B cell (primary cell): ENCODE measurements at places on chromosomes 7 and 10. TPM values are rescaled to one million over a fixed set of nuclear protein-coding genes. Genes with fewer than 3 reads are reported as not detected.

DNA sequence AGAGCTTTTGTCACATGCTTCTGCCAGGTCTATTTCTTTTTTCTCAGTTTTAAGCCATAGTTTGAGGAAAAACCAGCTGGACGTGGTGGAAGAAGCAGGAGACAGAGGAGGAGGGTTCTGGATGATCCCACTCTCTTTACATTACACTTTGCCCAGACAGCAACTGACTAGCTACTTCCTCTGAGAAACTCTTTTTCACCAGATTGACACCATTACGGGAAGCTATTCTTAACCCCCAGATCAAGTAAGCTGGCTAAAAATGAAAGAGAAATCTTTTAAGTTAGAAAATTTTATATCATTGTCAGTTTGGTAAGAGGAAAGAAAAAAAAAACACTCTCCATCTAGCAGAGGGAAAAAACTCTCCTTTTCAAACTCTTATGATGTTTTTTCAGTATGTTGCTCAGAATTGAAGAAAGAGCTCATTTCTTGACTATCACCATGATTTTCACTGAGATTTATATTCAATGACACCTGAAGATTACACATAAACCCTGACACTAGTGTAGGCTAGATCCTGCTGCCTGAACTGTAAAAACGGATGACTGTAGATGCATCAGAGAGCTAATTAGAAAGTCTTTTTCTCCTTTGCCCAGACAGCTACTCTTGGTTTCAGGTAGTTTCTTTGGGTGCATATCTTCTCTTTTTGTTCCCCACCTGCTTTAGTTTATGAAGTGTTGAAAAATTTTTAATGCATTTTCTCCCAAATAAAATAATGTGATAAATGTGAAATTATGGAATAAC lies 203.1 kb downstream of the TFEC start:
- no peak for DNase-seq

DNA sequence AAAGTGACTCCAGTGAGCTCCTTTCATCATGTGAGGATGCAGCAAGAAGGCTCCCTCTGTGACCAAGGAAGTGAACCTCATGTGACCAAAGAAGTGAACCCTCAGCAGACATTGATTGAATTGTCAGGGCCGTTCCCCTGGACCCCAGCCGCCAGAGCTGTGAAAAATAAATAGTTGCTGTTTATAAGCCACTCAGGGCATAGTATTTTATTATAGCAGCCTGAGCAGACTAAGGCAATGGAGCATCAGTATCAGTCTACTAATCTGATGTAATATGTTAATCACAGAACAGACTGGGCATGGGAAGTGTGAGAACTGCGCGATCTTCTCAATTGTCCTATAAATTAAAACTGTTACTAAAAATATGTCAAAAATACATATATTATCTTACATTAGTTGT lies 384.5 kb upstream of the PRKCQ start:
- no peak for DNase-seq

DNA sequence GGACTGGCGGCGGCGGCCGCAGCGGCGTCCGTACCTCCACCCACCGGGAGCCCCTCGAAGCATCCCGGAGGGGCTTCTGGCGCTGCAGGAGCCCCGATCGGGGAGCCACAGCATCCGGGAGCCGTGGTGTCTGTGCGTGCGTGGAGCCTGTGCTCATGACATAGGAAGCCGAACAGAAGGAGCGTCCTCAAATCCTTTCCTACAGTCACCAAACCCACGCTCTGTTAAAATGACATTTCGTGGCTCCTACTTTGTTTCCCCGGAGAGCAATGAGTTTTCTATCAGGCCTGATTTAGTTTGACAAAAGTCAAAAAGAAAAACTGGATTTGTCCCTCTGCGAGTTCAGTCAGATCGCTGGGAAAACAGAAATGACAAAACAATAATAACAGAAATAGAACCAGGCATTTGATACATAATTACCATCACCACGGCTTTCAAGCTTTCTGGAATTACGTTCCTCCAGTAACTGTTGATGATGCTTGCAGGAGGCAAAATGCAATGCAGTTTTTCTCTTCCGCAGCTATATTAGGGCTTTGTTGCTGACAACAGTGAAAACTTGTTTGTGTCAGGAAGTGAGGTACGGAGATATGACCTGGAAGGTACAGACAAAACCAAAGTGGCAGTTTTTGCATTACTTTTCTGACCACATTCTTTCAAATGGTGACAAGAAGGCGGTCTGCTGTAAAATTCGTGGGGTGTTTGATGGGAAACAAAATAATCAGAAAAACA lies 219.3 kb upstream of the MKLN1 start:
- peak; percentile 57 for DNase-seq

DNA sequence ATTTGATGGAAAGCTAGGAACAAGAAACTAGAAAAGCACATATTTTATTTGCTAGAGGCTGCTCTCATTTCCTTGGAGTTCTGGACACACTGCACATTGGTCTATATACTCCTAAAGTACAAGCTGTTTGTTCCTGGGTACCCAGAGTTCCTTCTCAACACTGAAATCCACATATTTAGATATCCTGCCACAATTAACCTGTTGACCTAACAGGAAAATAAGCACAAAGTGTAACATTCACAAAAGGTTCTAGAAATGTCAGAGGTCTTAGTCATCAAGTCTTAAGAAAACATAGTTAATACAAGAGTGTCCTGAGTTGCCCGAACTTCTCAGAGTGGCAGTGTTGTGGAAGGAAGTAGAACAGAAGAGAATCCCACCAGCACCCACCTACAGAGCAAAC lies 115.6 kb downstream of the ELMO1 start:
- no peak for DNase-seq

GRCh38 chr10:53325066-53325465 lies 552.5 kb upstream of the MBL2 start:
- DNase-seq = no peak

DNA sequence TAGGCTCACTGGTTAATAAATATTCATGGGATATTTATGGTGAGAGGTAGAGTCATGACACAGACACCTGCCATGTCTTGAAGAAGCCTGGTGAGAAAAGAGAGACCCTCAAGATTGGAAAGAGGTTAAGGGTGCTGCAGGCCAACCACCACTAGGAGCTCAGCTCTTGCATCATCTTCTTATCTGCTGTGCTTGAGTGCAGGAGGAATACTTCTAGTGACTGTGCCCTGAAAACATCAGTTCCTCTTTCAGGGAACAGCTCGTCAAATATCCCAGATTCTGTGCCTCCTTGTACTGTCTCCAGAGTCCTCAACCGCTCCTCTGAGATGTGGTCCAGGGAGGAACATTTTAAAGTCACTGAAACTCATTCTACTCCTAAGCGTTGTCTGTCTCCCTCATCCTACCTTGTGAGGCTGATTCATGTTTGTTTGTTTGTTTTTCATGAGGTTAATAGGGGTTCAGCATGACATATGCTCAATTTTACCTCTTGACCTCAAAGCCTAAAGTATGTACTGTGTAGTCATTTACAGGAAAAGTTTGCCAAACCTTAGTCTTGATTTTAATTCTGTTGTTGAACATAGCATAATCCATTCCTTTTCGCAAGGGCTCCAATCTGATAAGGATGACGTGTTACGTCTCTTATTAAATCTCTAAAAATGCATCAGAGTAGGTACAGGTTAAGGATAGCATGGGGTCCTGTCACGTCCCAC lies 293.1 kb downstream of the C7orf25 start:
- DNase-seq = no peak

The PDIA4 gene
- total RNA-seq = 34.7 and 36.5 TPM in 2 replicates

GRCh38 chr7:144824360-144824759 lies 11.5 kb downstream of the TPK1 start:
- DNase-seq = no peak

GRCh38 chr10:74799721-74800221 lies 26.6 kb upstream of the KAT6B start:
- DNase-seq = no peak

DNA sequence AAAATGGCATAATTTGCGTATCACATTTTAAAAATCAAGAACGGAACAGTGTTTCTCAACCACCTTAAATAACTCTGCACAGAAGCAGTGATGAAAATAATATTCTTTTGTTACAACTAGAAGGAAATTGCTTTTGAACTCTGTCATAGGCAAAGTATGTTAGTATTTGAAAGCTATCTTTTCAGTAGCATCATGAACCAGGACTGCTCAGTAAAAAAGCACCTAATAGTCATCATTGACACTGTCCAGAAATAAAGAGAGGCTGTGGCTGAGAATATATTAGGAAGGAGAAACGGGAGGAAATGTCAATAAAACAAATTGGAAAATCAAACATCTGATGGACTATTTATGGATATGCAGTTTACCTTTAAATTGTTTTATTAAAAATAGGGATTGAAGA lies 237.2 kb upstream of the AKR1E2 start:
- no peak for DNase-seq

The CUBN gene
- total RNA-seq = 4.2 and 5.3 TPM in 2 replicates

The SH2D4B gene
- total RNA-seq = 0.12 and 0.22 TPM in 2 replicates

GRCh38 chr7:134823400-134823799 lies 44.0 kb downstream of the CALD1 start:
- DNase-seq = no peak

- no peak for DNase-seq
These were observed 25.8 kb downstream of the POLL start for GRCh38 chr10:101562231-101562630.

The VENTX gene
- not detected in 2 replicates for total RNA-seq

The NODAL gene
- not detected in 2 replicates for total RNA-seq

- DNase-seq = no peak
These were observed 155.1 kb upstream of the ETV1 start for GRCh38 chr7:14144538-14144937.

The GIMAP5 gene
- 0.10 and 0.27 TPM in 2 replicates for total RNA-seq

DNA sequence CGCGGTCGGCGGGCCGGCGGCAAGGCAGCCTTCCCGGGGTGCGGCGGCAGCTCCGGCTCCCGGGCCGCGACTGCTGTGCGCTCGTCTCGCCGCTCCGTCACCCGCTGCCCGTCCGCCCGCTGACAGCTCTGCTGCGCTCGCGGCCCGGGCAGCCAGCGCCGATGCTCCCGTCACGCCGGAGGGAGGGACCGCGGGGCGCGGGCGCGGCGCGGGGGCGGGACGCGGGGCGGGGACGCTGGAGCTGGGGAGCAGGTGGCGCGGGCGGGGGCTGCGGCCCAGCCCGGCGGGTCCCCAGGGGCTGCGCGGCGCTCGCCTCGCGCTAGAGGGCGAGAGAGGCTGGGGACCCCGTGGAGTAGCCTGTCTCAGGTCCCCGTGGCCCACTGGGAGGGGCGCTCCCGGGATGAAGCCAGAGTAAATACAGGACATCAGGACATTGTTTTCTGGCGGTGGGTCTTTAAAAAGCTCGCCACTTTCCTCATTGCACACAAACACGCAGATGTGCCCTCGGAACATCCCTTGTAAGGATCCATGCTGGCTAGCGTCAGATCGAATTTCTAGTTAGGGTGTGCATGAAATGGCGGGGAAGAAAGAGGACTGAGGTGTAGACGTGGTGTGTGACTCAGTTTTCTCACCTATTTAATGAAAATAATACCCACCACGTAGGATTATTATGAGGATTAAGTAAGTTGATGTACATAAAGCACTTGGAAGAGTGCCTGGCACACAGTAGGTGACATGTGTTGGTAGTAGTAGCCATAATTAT lies at the start of gene ELAPOR2:
ELAPOR2 (minus strand) TSS at position 130 of the 763 bp plus-strand sequence. CDS start 141 bp downstream, outside the sequence.
- peak; percentile 91 for DNase-seq

The TNRC18 gene
- total RNA-seq = 75.0 and 79.5 TPM in 2 replicates

GRCh38 chr7:109956916-109957315 lies 1134.0 kb upstream of the LRRN3 start:
- no peak for DNase-seq

The TMUB1 gene
- 44.4 and 49.2 TPM in 2 replicates for total RNA-seq

The BTBD16 gene
- not detected in 2 replicates for total RNA-seq

GRCh38 chr10:71396084-71396710 lies 523 bp upstream of the CDH23 start:
- DNase-seq = peak; percentile 68

The C10orf62 gene
- total RNA-seq = not detected in 2 replicates

The COPG2 gene
- total RNA-seq = 13.4 and 14.7 TPM in 2 replicates

- no peak for DNase-seq
These were observed 37.1 kb downstream of the COL26A1 start for GRCh38 chr7:101399759-101400158.

GRCh38 chr7:113867325-113867724 lies 51.5 kb downstream of the PPP1R3A start:
- no peak for DNase-seq

The CHST12 gene
- 25.4 TPM in 2 replicates for total RNA-seq

- peak; percentile 33 for DNase-seq
These were observed at the start of gene LIPN for GRCh38 chr10:88759366-88760101. Gene LIPN, plus strand, starts transcription at chr10:88760020. Its CDS starts 1,386 bp downstream, at chr10:88761406.

The TSPAN12 gene
- not detected in 2 replicates for total RNA-seq

The BICC1 gene
- not detected in 2 replicates for total RNA-seq

The ICA1 gene
- total RNA-seq = not detected in 2 replicates

The NRP1 gene
- 0.27 and 0.34 TPM in 2 replicates for total RNA-seq

The ADIRF gene
- not detected in 2 replicates for total RNA-seq

The MYOZ1 gene
- not detected in 2 replicates for total RNA-seq

The FAM180A gene
- total RNA-seq = not detected in 2 replicates

DNA sequence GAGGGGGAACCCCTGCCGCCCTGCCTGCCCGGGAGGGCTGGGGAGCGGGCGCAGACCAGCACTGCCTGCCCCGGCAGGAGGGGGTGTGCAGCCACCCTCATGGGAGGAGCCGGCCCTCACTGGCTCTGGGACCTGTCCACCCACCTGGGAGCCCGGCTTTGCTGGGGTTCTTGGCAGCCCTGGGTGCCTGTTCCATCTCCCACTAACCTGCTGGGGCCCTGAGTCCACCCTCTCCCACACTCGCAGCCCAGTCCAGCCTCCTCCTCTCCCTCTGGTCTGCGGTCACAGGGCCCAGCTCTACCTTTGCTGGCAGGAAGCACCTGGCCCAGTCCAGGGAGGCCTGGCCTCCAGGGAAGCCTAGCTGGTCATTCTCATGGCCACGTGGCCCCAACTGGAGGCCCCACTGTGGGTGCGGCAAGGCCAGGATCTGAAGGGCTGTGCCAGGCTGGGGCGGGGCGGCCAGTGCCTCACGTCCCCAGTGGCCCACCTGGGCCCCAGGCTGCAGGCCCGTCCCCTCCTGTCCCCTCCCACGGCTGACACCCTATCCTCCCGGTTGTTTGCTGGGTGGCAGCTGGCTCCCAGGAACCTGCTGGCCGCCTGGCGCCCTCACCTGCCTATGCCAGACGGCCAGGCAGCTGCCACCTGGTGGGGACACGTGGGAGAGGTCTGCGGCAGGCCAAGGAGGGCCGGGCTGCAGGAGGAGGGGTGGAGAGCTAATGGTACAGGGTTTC lies at the start of gene TMEM184A:
TMEM184A (minus strand) TSS at position 393 of the 731 bp plus-strand sequence. CDS start 721 bp downstream, outside the sequence.
- peak; percentile 66 for DNase-seq

- no peak for DNase-seq
These were observed 495.6 kb downstream of the DNAJB6 start for GRCh38 chr7:157832421-157832820.

GRCh38 chr7:9189703-9190102 lies 756.3 kb downstream of the NXPH1 start:
- DNase-seq = no peak

DNA sequence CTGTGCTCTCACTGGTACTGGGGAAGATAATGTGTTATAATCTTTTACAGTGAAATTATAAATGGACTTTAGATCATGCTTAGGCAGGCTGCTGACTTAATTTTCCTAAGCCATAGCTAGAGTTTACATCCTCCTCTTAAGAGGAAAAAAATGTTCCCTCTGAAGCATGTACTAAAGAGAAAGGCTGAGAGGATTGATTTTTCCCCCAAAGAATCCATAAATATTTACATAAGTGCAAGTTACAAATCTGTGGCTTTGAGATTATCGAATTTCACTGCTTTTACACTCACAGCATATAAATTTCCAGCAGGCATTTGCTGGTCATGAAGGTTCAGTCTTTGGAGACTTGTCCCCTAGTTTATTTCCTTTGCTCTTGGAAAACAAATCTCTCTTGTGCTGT lies 43.7 kb downstream of the CREB5 start:
- no peak for DNase-seq
